Naive thymus-derived CD8-positive, alpha-beta T cell (primary cell): ENCODE measurements at places on chromosomes 7 and 10.

DNA sequence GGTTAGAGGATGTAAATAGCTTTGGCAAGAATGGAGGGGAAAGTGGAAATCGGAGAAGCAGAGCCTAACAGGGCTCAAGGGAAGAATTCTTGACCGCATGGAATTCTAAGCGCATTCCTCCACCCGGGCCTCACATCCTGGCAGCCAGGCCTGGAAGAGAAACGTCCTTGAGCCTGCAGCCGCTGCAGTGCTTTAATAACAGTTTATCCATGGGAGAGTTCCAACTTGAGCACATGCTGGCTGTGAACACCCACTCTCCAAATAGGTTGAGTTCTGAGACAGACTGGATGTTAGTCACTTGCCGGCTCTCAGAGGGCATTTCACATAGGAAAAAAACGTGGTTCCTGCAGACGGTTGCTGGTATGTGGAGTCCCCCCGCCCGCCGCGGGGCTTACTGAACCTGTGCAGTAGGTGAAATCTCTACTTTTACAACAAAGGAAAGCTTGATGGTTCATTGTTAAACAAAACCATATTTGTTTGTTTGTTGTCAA is 61.4 kb upstream of the STEAP1B start:
- DNase-seq: no peak

DNA sequence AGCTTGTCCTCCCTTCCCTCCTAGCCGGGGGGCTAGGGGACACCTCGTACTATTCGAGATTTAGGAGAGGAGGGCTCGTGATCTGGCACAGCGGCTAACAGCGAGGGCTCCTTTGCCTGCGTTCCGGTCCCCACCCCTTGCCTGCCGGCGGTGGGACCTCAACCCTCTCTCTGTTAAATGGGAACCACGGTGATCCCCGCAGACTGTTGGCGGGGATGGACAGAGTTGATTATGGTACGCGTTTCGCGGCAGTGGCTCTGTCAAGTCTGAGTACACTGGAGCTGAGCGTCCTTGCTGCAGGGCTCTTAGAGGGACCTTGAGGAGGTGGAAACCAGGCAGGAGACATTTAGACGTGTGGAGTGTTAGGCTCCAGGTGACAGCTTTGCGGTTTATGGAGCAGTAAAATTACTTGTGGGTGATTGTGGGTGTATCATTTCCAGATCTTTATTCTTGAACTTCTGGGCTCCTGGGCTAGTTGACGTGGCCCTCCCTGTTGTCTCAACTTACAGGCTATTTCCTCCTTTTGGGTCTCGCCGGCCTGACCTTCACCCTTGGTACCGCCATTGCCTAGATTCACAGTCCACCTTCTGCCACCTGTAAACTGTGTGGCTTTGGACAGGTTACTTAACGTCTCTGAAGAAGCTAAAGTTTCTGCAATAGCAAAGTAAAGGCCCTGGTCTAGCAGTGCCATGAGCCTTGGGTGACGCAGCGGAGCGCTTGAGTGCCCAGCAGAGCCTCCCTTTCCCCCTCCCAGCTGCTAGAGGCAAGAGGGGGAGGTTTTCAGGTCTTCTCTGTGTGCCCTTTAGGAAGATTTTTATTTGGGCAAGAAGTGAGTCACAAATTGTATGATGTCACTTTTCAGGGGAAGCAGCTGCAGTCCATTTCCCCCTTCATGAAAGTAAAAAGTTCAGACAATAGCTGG is 739 bp downstream of the CASP7 start:
- DNase-seq: no peak

- no peak for DNase-seq
Measured at GRCh38 chr10:44927352-44927751, 16.2 kb downstream of the TMEM72 start.

GRCh38 chr10:28777911-28778310 is 100.6 kb downstream of the BAMBI start:
- no peak for DNase-seq

- no peak for DNase-seq
Measured at GRCh38 chr10:2173327-2173726, 436.0 kb upstream of the ADARB2 start.

- DNase-seq: peak; percentile 43
Measured at GRCh38 chr10:33008499-33009243, 50.6 kb upstream of the ITGB1 start.

GRCh38 chr7:75758491-75758890 is 13.5 kb downstream of the CCL26 start:
- DNase-seq: no peak

- DNase-seq: no peak
Measured at GRCh38 chr10:855079-855478, 76.4 kb downstream of the LARP4B start.

DNA sequence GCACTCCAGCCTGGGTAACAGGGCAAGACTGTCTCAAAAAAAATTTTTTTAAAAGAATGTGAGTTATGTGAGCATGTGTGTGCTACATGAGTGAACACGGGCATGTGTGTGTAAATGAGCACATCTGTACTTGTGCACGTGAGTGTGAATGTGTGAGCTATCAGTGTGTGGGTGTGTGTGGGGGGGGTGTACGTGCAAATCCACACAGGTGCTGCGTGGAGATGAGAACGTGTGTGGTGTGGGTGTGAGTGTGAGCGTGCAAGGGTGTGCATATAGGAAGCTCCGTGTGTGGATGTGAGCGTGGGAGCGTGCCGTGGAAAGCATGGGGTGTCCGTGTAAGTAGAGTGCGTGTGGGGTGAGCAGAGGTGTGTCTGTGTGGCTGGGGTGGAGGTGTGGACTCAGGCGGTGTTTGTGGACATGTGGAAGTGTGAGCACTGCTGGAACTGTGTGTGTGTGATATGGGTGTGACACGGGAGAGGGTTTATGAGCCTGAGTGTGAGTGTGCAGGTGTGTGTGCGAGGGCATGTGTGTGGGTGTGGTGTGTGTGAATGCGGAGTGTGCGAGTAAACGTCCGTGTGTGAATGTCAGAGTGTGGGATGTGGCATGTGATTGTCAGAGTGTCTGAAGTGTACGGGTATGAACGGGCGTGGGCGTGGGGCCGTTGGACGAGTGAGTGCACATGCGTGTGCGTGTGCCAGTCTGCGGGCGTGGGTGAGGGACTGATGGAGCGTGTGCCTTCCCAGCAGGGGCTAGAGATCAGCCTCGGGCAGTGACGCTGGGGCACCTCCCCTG is 45.9 kb upstream of the TNRC18 start:
- no peak for DNase-seq

DNA sequence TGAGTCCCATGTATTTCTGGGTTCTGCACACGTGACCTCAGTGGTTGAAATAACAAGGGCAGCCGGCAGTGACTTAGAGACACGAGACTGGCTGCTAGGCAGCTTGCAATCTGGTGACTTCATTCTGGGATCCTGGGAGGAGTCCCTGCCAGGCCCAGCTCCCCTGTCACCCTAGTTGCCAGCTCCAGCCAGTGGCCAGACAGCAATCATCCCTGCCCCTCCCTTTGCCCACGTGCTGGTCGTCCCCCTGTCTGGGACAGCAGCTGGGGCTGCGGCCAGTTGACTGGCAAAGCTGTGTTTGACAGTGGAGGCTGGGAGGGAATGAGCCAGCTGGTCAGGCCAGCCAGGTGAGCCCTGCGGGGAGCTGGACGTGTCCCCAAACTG is 30.0 kb downstream of the ADGRA1 start:
- no peak for DNase-seq

- DNase-seq: peak; percentile 65
Measured at GRCh38 chr10:102410429-102411073, 8.0 kb downstream of the PSD start.

GRCh38 chr10:459743-460142 is 229.7 kb downstream of the DIP2C start:
- no peak for DNase-seq

GRCh38 chr10:72980348-72980747 is 25.7 kb upstream of the PLA2G12B start:
- DNase-seq: no peak

- DNase-seq: no peak
Measured at GRCh38 chr7:91515961-91516360, 251.7 kb downstream of the FZD1 start.

DNA sequence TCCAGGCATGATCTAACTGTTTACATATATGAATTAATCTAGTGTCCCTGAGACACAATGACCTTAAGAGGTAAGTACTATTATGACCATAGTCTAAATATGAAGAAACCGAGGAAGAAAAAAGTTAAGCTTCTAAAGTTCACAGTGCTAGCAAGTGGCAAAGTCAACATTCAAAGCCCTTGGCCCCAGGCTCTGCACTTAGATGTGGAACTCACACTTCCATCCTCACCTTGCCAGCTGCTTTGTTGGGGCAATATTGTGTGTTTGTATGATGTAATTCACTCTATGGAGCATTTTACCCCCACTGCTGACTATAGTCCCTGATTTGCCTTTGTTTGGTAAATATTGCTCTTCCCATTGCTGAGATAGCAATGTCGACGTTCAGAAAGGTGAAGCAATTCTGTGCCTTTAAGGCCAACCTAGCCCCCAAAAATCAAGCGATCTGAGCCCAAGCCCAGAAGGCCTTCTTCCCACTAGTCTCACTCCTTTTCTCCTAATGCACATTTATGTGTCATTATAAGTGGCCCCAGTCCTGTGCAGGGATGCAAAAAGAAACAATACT is 487.6 kb upstream of the ZMIZ1 start:
- no peak for DNase-seq

DNA sequence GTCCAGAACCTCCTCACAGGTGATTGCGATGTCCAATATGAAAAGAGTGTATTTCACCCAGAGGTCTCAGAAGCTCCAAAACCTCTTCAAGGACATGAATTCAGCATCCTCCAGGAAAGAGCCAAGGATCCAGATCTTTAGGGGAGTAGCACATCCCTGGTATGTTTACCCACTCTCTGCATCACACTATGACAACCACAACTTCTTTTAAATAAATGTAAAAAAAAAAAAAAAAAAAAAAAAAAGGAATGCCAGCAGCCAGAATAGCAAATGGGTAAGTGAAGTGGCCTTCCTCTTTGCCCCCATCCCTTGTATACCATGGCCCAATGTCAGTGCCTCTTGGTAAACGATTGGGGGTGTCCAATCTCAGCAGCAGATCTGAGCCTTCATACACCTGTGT is 67.3 kb downstream of the SORBS1 start:
- no peak for DNase-seq
